ENCODE measurements at places on chromosomes 4 and X. TPM values are rescaled to one million over a fixed set of nuclear protein-coding genes. Genes with fewer than 3 reads are reported as not detected.
A peak's percentile ranks its signal among the peaks of the same experiment; 100 is the strongest.

- DNase-seq: peak; percentile 13
Observed at GRCh38 chr4:112279882-112280315, 5.8 kb downstream of the TIFA start.

DNA sequence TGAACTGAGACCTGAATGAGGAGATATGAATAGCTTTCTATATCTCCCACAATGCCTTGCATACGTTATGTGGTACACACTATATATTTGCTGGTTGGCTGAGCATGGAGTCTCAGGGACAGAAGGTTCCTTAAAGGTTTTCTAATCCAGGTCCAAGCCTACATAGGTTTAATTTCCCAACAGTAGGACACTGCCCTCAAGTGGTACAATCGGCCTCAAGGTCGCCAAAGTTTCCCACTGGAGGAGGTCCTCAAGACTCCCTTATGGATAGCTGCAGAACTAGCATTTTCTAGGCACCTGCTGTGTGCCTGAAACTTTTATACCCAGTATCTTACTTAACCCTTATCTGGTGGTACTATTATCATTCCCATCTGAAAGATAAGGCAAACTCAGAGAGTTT, 21.0 kb upstream of the EFNB1 start:
- DNase-seq: no peak

DNA sequence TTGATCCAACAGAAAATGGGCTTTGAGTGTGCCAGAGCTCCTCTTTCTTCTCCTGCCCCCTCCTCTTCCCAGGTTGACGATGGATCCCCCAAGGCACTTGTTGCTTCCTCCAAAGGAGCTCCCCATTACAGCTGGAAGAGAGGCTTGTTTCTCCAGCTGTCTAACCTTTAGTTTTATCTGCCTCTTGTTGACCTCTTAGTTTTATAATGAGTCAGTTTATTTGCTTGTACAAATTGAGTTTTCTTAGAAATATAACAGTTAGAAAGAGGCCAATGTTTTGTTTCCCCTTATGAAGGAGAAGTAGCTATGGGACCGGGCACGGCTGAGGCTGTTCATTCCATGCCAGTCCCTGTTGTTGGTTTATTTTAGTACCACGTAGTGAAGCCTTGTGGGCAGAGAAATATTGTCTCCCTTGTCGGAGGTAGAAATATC, 158.2 kb downstream of the SPRY1 start:
- DNase-seq: no peak

DNA sequence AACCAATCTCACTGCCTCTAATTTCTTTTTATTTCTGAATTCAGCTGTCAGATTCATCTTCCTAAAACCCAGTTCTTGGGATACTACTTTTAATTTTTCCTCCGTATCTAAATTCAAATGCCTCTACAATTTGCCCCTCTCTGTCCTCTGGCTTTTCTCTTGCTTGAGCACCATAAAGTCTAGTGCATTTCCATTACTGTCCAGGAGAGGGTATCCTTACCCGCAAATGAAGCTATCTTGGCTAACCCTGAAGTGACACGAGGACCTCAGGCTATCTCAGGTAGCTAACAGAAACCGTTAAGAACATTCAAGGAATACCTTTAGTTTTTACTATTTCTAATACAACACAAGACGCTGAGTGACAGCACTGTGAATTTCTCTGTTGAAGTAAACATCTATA, 49.4 kb upstream of the PRR32 start:
- DNase-seq: no peak

Gene SLC34A2
- not detected for total RNA-seq

DNA sequence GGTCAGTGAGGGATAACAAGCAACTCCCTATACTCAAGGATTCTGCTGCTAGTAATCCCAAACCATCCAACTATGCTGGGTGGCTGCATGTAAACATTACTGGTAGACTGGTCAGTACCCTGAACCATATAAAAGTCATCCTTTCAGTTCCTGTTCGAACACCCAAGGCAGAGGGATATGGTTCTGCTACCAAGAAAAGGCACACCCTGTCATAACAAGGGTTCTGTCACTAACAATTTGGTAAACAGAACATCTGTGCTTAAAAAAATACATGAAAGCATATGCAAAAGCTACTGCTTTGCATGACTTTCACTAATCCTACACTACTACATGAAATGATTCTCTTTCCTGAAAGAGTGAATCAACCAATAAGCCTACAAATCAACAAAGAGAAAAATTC, 76.8 kb upstream of the MCF2 start:
- DNase-seq: no peak

Gene SLC6A8
- 7.2 TPM for total RNA-seq

- peak; percentile 48 for DNase-seq
Observed at GRCh38 chr4:38266616-38267015, 306.4 kb downstream of the PTTG2 start.

DNA sequence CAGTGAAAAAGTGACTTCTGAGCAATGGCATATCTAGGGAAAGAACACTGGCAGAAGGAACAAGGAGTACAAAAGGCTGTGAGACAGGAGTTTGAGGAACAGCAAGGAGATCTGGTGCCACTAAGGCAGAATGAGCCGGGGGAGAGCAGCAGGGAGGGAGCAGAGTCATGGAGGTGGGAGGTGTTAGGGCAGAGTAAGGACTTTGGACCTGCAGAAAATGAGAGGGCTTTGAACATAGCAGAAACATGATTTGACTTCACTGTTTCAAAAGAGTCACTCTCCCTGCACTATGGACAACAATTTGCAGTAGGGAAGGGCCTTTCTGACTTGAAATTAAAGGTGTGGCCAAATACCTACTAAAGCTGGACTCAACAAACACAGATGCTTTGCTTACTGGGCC, 356.2 kb downstream of the ADGRL3 start:
- DNase-seq: no peak

DNA sequence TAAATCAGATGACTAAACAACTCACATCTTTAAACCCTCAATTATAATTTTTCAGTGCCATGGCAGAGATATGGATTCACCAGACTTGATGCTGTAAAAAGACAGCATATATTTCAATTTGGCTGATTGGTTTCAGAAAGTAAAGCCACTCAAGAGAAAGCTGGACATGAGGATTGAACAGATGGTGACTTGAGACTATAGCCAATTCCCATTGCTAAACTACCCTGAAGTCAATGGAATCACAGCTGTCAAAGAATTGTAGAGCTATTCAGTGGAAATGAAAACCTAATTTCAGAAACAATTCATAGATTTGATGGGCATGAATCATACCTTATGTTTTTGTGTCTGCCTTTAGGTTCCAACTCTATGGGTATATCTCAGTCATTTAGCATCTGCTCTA, 510.6 kb upstream of the BOD1L1 start:
- DNase-seq: no peak

GRCh38 chr4:143163614-143164013, 21.1 kb upstream of the USP38 start:
- no peak for DNase-seq

GRCh38 chr4:48008021-48008596, 8.4 kb downstream of the CNGA1 start:
- no peak for DNase-seq

Measured in IMR-90 (cell line).